ENCODE measurements at places on chromosomes 2 and 18.

DNA sequence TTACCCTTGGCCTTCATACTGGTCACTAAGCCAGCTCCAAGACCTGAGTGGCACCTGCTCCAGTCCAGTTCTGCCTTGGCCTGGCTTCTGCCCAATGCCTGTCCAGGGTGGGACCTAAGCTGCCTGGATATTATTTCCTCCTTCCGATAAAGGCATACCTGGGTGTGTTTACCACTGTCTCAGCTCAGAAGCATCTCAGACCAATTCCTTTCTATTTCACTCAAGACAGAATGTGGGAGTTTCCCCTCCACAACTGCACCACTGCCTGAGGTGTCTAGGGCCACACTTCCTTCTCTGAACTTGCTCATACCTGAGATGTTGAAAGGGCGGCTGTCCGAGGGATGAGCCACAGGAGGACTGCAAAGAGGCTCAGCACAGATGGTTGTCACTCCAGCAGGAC lies 18.4 kb upstream of the CAB39 start:
- DNase-seq: no peak

- DNase-seq: no peak
These were observed 229.3 kb upstream of the HDAC4 start for GRCh38 chr2:239629926-239630617.

GRCh38 chr18:56598422-56598821 lies 40.0 kb downstream of the TXNL1 start:
- no peak for DNase-seq

GRCh38 chr18:51030537-51031258 lies 685 bp downstream of the SMAD4 start:
- DNase-seq: peak; percentile 64

GRCh38 chr18:62682371-62682770 lies 33.0 kb upstream of the PHLPP1 start:
- DNase-seq: no peak

GRCh38 chr18:26821181-26821580 lies 44.3 kb downstream of the AQP4 start:
- no peak for DNase-seq

- DNase-seq: no peak
These were observed 131.5 kb downstream of the MBP start for GRCh38 chr18:77001041-77001440.

DNA sequence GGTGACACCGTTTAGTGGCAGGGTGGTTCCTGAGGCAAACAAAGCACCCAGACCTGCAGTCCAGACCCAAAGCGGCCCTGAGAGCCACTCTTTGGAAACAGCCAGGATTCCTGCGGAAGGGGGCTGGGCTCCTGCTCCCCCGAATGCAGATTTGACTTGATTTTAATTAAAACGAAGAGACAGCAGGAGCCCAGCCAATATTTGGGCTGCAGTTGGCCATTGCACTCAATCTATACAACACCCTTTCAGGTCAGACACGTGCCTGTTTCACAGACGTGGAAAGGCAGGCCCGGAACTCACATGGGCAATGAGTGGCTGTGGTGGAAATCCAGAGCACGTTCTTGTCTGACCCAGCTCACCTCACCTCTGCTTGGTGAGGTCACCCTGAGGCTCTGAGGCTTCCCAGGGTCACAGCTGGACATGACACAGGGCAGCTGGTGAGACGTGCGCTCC lies 122.4 kb downstream of the NDUFA10 start:
- DNase-seq: no peak

DNA sequence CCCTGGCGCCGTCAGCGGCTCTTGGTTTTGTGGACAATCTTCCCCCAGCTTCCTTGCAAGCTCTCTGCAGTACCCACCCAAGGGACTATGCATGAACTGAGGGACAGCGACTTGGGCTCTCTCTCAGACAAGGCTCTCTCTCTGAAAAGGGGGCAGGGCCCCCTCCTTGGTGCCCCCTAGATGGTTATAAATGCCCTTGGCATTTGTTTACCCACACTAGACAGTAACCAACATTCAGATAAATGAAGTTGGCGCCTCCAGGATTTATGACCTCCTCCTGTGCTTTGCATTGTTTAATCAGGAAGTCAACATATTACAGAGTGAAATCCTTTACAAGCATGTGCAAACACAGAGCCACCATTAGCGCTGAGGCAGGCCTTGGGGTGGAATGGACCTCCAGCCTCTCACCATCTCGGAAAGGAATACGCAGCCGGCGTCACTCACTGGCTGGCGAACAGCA lies 547.4 kb upstream of the ID2 start:
- DNase-seq: no peak

- DNase-seq: no peak
These were observed 96.8 kb downstream of the PTPN4 start for GRCh38 chr2:119856469-119856901.

- no peak for DNase-seq
These were observed 30.7 kb upstream of the MALL start for GRCh38 chr2:110146183-110146944.

DNA sequence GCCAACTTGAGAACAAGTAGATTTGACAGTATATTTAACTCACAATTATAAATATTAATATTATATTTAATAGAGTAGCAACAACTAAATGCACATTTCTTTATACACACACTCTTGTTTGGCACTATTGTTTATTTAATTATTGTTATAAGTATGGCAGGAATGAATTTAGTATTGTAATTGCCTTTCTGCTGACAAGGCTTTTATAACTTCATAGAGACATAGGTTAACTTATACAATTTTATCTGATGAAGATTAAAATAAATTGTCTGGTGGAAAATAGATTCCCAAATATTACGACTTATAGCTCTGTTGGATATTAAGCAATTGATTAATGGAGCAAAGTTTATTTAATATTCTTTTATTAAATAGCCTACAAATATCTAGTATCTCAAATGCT lies 347.9 kb upstream of the CDH19 start:
- DNase-seq: no peak

DNA sequence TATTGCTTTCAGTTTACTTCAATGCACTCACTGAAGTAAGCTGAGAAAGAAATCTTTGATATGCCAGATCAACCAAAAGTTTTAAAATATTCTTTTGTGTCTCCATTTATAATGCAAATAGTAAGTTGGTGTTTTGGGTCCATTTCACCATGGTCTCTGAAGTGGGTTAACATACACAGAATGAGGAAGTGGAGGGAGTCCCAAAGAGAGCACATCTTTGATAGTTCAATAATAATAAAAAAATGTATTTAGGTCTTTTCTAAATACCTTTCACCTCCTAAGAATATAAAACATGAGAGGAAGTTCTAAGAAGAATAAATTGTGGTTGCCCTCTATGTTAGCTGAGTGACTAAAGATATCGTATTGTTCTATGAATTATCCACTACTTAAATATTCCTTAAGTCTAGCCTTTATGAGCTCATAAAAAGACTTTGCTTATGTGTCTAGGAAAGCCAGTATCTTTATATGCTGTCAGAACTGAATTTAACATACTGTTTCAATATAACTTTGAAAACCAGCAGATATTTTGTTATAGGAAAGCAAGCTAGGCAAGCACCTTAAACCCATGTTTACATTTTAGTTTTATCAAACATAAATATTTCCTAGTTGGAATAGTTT lies 148.7 kb upstream of the ZEB2 start:
- DNase-seq: no peak

DNA sequence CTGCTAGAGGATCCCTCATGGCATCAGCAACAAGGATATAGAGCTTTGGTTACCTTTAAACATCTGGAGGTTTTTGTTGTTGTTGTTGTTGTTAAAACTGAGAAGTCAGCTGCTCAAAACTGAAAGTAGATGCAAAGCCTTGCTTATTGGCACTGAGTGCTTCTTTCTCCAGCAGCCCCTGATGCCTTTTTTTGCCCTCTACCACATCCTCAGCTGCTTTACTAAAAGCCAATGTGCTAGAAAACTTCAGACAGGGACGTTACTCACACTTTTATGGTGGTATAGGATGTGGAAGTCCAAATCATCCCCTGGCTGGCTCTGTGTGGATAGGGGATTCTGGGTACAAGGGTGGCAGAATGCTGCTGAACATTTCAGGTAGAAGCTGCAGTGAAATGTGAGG lies 78.3 kb upstream of the CHST9 start:
- DNase-seq: no peak

GRCh38 chr18:5868218-5868854 lies 27.0 kb downstream of the TMEM200C start:
- no peak for DNase-seq

GRCh38 chr18:50128506-50129271 lies 66.3 kb downstream of the MYO5B start:
- no peak for DNase-seq

DNA sequence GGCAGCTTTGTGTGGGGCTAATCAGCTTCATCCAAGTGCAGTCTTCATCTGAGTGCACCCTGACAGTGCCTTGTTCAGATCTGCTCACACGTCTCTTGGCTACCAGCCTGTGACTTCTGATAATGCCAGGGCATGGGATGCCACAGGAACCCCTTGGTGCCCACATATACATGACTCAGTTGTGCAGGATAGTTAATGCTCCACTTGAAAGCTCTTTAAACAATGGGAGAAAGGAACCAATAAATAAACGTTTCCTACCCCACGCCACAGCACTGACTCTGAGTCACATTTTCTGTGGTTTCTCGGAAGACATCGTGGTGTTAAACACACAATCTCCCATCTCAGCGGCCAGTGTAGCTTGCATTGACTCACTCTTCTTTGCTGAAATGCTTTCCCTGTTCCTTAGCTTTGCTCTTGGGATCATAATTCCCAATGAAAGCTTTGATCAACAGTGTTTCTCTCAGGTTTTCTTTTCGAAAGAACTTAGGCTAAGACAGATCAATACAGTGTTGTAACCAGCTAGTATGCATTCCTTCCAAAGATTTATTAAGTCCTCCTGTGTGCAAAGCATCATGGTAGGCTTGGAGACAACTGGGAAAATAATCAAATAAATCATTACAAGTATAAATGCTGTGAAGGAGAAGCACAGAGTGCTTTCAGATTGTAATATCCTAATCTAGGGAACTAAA lies 142.0 kb downstream of the COPS8 start:
- DNase-seq: no peak

- DNase-seq: no peak
These were observed 219.3 kb upstream of the OSR1 start for GRCh38 chr2:19577723-19578122.

DNA sequence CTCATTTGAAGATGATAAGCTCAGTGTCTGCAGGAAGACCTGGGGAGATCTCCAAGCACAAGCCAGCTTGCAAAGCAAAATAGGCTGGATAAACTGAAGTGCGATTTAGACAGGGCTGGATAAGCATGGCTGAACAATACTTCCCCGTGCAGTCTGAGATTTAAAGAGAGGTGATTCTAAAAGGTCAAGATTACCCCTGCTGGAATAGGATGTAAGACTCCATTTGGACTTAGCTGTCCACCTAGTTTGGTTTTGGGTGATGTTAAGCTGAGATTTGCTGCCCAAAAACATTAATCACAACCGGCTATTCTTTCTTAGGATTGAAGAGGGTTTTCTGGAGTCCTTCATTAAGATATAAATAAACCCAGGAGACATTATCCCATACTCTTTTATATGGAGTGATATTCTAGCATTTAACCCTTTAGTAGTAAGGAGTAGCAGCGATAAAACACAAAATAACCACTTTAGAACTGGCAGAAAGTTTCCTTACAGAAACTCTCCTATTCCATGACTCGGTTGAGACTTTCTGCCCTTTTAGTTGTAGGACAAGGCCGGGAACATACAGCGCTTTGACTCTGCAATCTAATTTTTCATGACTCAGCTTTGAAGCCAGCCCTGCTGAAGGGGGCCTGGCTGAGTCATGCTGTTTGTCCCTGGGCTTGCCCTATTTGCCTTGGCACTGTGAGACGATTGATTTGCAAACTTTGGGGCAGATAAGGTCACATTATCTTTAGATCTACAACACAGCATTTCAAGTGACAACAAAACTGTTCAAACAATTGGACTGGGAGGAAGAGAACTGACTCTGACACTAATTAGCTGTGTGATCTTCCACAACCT lies 238.2 kb downstream of the GCA start:
- DNase-seq: no peak

DNA sequence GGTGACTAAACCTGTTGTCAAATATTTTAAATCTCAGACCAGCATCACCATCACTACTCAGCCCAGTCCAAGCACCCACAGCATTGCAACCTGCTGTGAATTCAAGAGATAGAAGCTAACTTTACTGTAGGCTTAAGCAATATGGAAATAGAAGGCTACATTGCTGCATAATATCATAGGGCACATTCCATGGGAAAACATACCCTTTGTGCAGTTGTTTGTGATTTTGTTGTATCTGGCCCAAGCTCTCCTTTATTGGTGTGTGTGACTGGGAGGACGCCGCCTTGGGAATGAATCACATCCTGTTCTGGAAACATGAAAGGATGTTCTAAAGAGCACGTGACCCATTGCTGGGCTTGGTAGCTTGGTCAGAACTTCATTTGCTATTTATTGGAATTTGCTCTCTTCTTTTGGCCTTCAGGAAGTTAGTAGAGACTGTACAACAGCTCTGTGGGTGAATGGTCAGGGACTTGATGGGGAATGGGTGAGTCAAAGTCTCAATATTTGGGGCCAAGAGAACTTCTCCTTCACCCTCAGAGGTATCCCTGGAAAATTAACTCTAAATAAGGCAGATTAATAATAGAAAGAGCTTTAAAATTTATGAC lies 106.8 kb upstream of the SERPINE2 start:
- no peak for DNase-seq

DNA sequence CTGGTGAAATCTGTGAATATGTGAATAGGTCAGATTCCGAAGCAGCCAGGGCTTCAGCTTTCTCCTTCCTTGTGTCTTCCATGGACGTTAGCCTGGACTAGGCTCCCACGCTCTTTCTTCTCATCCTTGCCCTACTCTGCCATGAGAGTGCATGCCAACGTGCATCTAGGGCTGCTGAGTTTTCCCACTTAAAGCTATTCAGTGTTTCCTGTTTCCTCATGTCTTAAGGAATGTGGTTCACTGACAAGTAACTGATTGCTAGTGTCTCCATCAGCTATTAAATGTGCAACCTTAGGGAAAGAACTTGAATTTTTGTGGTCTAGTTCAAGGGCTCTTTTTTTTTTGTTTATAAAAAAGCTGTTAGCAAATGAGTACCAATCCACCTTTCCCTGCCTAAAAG lies 642.3 kb upstream of the LINC00305 start:
- DNase-seq: no peak

GRCh38 chr2:235577404-235578330 lies 83.8 kb downstream of the AGAP1 start:
- no peak for DNase-seq

- DNase-seq: no peak
These were observed 530.3 kb upstream of the FSIP2 start for GRCh38 chr2:185208261-185208660.

GRCh38 chr2:166017208-166017607 lies 63.6 kb upstream of the TTC21B start:
- no peak for DNase-seq
